ENCODE measurements at places on chromosomes 7 and 10. TPM values are rescaled to one million over a fixed set of nuclear protein-coding genes. Genes with fewer than 3 reads are reported as not detected.

DNA sequence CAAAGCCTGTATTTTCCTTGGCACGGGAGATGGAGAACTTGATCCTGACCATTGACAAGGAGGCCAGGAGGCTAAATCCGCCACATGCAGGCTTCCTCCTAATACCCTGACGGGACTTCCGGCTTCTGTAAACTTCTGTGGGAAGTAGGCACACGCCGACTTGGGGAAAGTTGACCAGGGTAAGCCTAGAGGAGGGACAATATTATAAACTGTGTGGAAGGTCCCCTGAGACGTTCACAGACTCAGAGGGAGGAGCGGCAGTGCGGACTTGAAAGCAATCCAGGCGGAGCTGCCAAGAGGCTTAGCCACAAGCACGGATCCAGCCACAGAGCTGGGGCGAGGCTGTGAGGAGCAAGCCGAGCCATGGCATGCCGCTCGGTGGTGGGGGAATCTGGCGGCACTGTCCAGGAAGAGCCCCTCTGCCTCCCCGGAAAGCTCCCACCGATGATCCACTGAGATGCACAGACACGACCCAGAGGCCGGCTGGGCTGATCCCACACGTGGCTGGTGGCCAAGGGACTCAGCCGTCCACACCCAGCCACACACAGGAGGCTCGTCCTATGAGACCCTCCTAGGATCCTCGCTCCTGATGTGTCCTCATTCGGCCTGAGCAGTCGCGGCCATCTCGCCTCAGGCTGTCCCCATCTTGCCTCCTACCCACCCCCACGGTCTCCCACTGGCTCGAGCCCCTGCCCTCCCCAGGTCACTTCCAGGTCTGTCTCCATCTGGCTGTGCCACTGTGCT, 40.0 kb upstream of the INSIG1 start:
- no peak overlapping the region for H3K4me3 ChIP-seq
- H3K27me3 ChIP-seq = no peaks in the 10 kb centered on the region
- no peaks in the 10 kb centered on the region for H3K4me1 ChIP-seq
- no peaks in the 10 kb centered on the region for H3K36me3 ChIP-seq

DNA sequence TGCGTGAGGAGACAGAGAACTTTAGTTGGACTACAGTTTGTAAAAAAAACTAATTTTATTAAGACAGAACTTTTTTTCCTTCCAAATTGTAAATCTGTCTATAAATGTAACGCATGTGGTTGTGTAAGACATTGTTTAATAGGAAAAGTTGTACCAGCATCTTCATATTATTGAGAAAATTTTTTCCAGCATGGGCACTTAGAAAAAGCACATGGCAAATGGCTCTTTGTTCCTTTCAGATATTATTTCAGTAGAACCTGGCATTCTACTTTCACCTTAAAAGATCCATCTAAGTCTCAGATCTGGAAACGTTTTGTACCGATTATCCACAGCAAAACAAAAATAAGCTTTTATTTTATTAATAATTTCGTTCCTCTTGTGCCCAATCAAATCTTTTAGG, 43.2 kb downstream of the ZRANB1 start:
- H3K4me1 ChIP-seq = no peaks in the 10 kb centered on the region
- peaks cover 53% of the 10 kb centered on the region for H3K36me3 ChIP-seq
- no peak overlapping the region for H3K4me3 ChIP-seq
- DNase-seq = no peak

Gene TACC2
- total RNA-seq = 43.3 TPM

DNA sequence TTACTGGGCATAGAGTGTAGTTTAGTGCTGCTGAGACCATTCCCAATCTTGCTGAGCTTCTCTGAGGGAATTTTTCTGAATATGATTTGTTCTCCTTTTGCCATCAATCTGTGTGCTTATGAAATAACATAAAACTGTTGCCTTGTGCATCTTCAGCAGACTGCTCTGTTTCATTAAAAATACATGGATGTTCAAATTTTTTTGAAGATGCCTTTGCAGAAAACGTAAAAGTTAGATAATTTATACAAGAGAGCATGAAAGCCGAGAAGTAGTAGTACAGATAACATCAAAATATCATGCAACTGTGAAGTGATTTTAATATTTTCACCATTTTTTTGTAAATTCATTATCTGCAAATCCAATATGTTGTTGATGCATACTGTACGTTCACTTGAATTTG, 174.7 kb upstream of the CSTF2T start:
- H3K27me3 ChIP-seq = no peaks in the 10 kb centered on the region
- peaks cover 3% of the 10 kb centered on the region for H3K4me1 ChIP-seq
- no peak for DNase-seq
- H3K27ac ChIP-seq = no peak overlapping the region
- no peak overlapping the region for H3K4me3 ChIP-seq
- no peaks in the 10 kb centered on the region for H3K36me3 ChIP-seq

DNA sequence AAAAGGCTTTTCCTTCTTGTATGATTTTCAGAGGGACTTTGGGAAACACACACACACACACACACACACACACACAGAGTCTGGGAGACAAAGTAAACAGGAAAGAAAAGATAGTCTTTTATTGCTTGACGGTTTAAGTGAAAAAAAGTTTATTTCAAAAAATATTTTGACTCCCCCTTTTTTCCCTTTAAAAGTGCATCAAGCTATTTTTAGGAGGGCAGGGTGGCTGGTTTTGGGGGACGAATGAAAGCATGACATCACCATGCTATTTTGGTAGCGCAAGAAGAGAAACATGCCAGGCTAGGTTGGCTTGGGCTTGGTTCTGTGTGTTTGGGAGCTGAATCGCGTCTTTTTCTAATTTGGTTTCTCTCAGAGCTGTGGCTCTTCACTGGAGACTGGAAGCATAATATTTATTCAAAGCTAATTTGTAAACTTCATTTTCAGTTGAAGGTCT, 129.2 kb downstream of the BAMBI start:
- peak; percentile 69 for DNase-seq
- H3K4me1 ChIP-seq = peaks cover 40% of the 10 kb centered on the region
- H3K27me3 ChIP-seq = no peaks in the 10 kb centered on the region
- H3K4me3 ChIP-seq = no peak overlapping the region
- H3K36me3 ChIP-seq = no peaks in the 10 kb centered on the region

- H3K27me3 ChIP-seq = peaks cover 31% of the 10 kb centered on the region
- no peaks in the 10 kb centered on the region for H3K36me3 ChIP-seq
- H3K4me1 ChIP-seq = no peaks in the 10 kb centered on the region
- DNase-seq = no peak
Measured at GRCh38 chr7:12570168-12570533, 369 bp upstream of the SCIN start.

- H3K36me3 ChIP-seq = no peaks in the 10 kb centered on the region
- no peaks in the 10 kb centered on the region for H3K4me1 ChIP-seq
- no peak overlapping the region for H3K27ac ChIP-seq
- H3K27me3 ChIP-seq = no peaks in the 10 kb centered on the region
- DNase-seq = no peak
Measured at GRCh38 chr7:122628651-122629411, 70.1 kb downstream of the RNF133 start.

DNA sequence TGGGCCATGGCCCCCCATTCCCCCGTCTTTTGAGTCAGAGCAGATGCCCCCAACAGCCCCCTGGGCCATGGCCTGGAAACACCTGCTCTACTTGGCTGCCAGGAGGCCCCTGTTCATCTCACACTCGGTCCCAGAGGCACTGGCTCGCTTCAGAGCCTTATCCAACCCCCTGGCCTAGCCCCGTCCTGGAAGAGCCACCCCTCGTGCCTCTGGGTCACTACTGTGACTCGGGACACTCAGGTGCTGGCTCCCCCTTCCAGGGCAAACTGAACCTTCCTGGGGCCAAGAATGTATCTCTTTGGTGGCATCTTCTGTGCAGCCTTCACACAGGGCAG, 7.0 kb downstream of the POLR2J start:
- no peaks in the 10 kb centered on the region for H3K4me1 ChIP-seq
- no peak overlapping the region for H3K27ac ChIP-seq
- no peak for DNase-seq
- H3K36me3 ChIP-seq = no peaks in the 10 kb centered on the region
- H3K4me3 ChIP-seq = no peak overlapping the region
- H3K27me3 ChIP-seq = no peaks in the 10 kb centered on the region

DNA sequence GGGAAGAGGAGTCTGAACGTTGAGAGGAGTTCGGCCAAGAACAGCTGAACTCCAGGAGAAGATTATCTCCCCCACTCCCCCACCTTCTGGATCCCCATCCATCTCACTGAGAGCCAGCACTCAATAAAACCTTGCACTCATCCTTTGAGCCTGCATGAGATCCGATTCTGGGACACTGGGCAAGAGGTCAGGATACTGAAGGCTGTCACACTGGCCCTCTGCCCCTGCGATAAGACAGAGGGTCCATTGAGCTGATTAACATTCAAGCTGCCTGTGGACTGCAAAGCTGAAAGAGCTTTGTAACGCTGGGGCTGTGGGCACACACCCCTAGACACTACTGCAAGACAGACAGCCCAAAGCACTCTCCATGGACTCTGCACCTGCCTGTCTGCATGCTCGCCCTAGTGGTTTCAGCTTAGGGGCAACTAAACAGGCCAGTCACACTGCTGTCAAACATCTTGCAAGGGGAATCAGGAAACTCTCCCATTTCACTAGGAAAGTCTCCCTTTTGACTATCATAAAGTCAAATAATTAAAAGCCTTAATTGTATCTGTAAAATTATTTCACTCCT, 42.3 kb upstream of the CNTNAP2 start:
- DNase-seq = no peak
- H3K36me3 ChIP-seq = no peaks in the 10 kb centered on the region
- no peaks in the 10 kb centered on the region for H3K27me3 ChIP-seq
- no peaks in the 10 kb centered on the region for H3K4me1 ChIP-seq

Gene HPS1
- 89.5 TPM for total RNA-seq

DNA sequence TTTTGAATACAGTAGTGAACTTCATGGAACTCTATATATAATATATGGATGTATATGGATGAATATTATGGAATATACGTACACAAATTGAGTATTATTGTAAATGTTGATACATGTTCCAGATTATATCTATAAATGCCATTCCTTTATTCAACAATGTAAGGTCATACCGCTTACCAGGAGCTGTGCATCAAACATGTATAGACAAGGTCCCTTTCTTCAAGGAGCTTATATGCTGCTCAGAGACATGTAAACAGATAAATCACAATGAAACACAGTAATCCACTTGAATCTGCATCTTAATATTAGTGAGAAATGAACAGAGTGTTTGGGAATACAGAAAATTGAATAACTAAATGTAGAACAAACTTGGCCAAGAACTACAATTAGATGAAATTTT, 898 bp upstream of the SEM1 start:
- H3K4me3 ChIP-seq = no peak overlapping the region
- H3K27me3 ChIP-seq = no peaks in the 10 kb centered on the region
- no peak for DNase-seq
- H3K36me3 ChIP-seq = no peaks in the 10 kb centered on the region

GRCh38 chr10:71093531-71093930, 118.8 kb upstream of the UNC5B start:
- H3K4me3 ChIP-seq = no peak overlapping the region
- H3K36me3 ChIP-seq = no peaks in the 10 kb centered on the region
- no peaks in the 10 kb centered on the region for H3K27me3 ChIP-seq
- no peak for DNase-seq

DNA sequence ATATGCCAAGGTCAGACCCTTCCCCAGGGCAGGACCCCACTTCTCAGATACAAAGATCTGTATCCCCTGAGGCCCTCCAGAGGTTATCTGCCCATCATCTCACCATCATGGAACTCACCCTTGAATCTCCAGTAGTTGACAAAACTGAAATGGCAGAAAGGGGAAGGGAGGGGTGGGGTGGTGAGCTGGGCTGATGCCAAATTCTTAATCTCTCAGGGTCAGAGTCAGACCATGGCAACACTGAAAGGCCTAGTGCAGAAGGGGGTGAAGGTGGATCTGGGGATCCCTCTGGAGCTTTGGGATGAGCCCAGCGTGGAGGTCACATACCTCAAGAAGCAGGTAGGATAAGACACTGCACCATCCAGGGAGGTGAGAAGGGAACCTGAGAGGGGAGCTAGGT, 3.1 kb downstream of the CNPY4 start:
- no peak for DNase-seq
- H3K36me3 ChIP-seq = no peaks in the 10 kb centered on the region
- H3K27ac ChIP-seq = no peak overlapping the region
- no peaks in the 10 kb centered on the region for H3K27me3 ChIP-seq
- no peaks in the 10 kb centered on the region for H3K4me1 ChIP-seq
- H3K4me3 ChIP-seq = no peak overlapping the region

DNA sequence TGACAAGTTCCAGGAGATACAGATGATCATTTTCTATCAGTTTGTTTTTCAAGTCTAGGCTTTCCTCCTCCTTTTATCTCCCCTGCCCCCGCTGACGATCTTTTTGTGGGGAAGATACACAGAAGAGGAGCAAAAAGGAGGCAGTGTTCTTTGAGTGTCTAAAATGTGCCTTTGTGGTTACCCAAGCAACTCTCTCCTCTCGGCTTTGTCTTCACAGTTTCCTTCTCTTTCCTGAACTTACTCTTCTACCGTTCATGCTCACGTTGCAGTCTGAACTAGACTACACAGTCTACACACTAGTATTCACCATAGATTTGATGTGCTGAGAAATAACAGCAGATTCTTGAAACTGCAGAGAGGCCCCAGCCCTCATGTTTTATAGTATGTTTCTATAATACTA, 23.6 kb downstream of the CEP41 start:
- no peak overlapping the region for H3K4me3 ChIP-seq
- H3K27ac ChIP-seq = no peak overlapping the region
- DNase-seq = no peak
- no peaks in the 10 kb centered on the region for H3K27me3 ChIP-seq

Gene EPO
- not detected for total RNA-seq

Gene PITX3
- not detected for total RNA-seq

- peak; percentile 50 for DNase-seq
- H3K4me1 ChIP-seq = no peaks in the 10 kb centered on the region
- no peak overlapping the region for H3K27ac ChIP-seq
- no peaks in the 10 kb centered on the region for H3K27me3 ChIP-seq
Measured at GRCh38 chr7:150949564-150949963, 28.6 kb downstream of the KCNH2 start.

- no peak overlapping the region for H3K27ac ChIP-seq
- no peak overlapping the region for H3K4me3 ChIP-seq
- DNase-seq = no peak
- H3K36me3 ChIP-seq = no peaks in the 10 kb centered on the region
Measured at GRCh38 chr10:35225204-35225603, 98.6 kb downstream of the CREM start.

GRCh38 chr7:130273081-130273932, 6.6 kb downstream of the CPA2 start:
- no peaks in the 10 kb centered on the region for H3K36me3 ChIP-seq
- no peak overlapping the region for H3K27ac ChIP-seq
- H3K27me3 ChIP-seq = no peaks in the 10 kb centered on the region
- peaks cover 16% of the 10 kb centered on the region for H3K4me1 ChIP-seq
- peak; percentile 96 for DNase-seq
